IMR-90 (cell line): ENCODE measurements at places on chromosomes 4 and X. TPM values are rescaled to one million over a fixed set of nuclear protein-coding genes. Genes with fewer than 3 reads are reported as not detected.

The CACNA1F gene
- total RNA-seq, result not detected in 2 replicates

The SAGE1 gene
- total RNA-seq, result not detected in 2 replicates

The USP26 gene
- total RNA-seq, result not detected in 2 replicates

The PPP3CA gene
- total RNA-seq, result 48.6 and 52.5 TPM in 2 replicates

The CAPN6 gene
- total RNA-seq, result not detected in 2 replicates

The ADH1C gene
- total RNA-seq, result not detected in 2 replicates

The PABPC1L2B gene
- not detected in 2 replicates for total RNA-seq

The ZAR1 gene
- total RNA-seq, result not detected in 2 replicates

The NCBP2L gene
- not detected in 2 replicates for total RNA-seq

The TMEM154 gene
- 0.18 and 0.28 TPM in 2 replicates for total RNA-seq

The FAM47E gene
- total RNA-seq, result under 0.01 TPM in 1 of 2 replicates, not detected in the other

The HSFX4 gene
- not detected in 2 replicates for total RNA-seq

The TRO gene
- 25.8 and 35.1 TPM in 2 replicates for total RNA-seq

The GPR119 gene
- not detected in 2 replicates for total RNA-seq

- no peak for DNase-seq
These were observed 5.2 kb downstream of the EGFL6 start for GRCh38 chrX:13574600-13574999.

- DNase-seq, result no peak
These were observed 234.3 kb downstream of the HS3ST1 start for GRCh38 chr4:11194431-11194830.

- peak; percentile 60 for DNase-seq
These were observed 66.8 kb downstream of the POLA1 start for GRCh38 chrX:24760363-24761000.

GRCh38 chr4:2617955-2618354, 81.5 kb downstream of the FAM193A start:
- DNase-seq, result peak; percentile 45

- DNase-seq, result no peak
These were observed 158.6 kb downstream of the TRAM1L1 start for GRCh38 chr4:116926631-116927295.

DNA sequence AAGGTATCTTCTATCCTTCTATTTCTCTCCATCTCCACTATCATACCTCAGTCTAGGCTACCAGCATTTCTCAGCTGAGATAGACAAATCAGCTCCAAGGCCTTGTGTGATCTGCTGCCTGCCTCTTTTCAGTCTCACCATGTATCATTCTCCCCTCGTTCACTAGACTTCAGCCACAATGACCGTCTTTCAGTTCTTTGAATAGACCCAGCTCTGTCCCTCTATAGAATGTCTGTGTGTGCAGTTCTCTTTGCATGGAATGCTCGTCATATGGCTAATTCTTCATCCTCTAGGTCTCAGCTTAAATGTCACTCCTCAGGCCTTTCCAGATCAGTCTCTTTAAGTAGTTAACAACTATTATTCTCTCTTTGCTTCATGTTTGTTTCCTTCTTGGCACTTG, 6.5 kb downstream of the IGBP1 start:
- no peak for DNase-seq

- DNase-seq, result no peak
These were observed 373.3 kb downstream of the IDS start for GRCh38 chrX:149131774-149132173.

DNA sequence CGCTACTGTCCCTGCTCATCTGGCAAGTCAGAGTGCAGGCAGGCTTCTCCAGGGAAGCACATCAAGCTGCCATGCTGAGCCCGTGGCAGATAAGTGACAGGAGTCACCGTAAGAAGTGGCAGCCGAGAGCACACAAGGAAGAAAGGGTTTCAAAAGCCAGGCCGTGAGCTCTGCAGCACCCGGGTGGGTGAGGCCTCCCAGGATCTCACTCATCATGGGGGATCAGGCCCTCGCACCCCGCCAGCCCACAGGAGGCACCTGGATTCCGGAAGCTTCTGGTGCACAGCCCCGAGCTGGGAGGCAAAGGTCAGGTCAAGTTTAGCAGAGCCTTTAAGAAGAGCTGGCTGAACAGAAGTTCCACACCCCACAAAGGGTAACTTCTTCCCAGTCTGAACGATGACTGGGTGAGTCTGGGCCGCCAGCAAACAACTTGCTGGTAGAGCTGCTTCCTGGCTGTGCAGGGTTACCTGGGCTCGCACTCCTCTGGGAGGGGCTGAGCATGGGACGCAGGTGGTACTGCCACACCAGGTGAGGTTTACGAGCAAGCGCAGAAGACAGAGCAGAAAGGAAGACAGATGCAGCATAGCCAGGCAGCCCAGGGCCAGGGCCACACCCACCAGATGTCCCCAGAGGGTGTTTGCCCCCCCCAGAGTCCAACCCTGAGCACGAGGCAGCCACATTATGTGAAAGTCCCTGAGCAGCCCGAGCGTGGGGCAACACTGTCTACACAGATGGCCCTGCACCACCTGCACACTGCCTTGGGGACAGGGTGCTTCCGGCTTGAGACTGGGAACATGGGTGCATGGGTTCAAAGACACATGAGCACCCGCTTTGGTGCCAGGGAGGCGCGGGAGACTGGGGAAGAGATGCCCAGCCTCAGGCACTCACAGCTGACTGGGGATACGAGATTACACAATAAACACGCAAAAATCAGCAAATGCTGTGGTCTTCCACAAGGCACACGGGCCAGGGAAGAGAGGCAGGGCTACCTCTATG, 7.7 kb downstream of the CCNQ start:
- DNase-seq, result no peak

GRCh38 chrX:120264341-120264740, 13.7 kb downstream of the ZBTB33 start:
- DNase-seq, result no peak

DNA sequence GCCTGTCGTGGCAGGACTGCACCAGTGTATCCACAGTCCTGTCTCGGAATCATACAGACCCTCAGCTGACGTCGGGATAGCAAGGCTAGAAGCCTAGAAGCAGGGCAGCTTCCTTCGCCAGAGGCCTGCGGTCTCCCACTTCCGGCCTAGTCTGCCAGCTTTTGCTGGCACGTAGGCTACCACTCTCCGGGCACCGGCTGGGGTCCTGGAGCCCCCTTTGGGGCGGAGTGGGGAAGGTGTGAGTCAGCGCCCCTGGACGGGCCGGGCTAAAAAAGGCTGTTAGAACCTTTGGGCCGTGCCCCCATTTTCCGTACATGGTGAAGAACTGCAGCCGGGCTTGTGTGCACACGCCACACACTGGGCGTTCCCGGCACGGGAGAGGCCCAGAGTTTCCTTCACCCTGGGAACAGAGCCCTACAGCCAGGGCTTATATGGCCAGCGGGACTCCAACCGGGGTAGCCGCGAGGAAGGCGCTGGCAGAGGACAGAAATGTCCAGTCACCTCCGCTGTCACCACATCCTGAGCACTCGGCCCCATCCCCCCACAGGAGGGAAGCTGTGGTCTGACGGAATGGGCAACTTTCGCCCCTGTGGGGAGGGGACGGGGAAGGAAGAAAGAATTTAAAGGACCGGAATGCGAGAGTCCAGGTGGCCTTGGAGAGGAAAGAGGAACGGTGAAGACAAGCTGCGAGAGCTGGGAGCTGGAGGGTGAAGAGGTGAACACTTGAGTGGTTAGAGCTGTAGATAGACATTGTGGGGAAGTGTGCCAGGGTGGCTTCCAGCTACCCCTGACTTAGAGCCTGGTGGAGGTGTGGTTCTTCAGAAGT, 4.6 kb downstream of the MAGIX start:
- peak; percentile 73 for DNase-seq

DNA sequence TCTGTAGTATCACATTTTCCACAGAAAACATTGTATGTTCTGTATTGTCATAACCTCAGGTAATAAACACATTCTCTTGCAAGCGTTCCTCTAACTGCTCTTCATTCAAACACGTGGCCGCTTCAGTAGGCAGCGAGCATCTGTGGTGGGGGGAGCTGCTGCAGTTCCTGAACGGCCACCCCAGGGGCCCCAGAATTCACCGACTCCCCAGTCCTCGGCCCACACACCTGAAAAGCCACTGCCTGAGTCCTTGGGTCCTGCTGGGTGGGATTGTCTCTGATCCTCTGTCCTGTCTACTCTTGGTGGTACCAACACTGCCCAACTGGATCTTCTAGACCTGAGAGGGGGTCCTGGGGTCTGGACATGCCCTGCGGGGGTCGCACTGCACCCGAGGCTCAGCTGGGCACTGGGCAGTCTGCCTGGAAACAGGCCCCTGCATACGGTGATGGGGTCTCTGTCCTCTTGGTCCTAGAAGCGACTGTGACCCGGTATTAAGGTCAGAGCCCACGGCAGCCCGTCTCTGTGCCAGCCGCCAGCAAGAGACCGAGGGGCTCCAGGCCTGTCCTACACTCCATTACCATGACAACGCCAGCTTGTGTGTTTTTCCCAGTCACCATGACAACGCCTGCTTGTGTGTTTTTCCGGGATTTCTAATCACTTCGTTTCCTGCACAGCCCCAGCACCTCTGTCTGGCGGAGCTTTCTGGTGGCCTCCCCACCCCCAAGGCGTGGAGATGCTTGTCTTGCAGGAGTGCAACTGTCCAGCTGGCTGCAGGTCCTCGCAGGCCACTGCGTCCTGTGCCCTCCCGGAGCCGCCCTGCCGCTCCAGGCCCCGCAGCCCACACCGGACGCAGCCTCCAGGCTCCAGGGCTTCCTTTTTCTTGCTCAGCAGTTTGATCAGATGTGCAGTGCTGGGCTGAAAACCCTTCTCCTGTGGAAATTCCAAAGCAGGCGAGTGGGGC, 16.0 kb downstream of the CTBP1 start:
- peak; percentile 20 for DNase-seq

GRCh38 chrX:51851507-51852085, 41.8 kb upstream of the MAGED1 start:
- DNase-seq, result no peak

DNA sequence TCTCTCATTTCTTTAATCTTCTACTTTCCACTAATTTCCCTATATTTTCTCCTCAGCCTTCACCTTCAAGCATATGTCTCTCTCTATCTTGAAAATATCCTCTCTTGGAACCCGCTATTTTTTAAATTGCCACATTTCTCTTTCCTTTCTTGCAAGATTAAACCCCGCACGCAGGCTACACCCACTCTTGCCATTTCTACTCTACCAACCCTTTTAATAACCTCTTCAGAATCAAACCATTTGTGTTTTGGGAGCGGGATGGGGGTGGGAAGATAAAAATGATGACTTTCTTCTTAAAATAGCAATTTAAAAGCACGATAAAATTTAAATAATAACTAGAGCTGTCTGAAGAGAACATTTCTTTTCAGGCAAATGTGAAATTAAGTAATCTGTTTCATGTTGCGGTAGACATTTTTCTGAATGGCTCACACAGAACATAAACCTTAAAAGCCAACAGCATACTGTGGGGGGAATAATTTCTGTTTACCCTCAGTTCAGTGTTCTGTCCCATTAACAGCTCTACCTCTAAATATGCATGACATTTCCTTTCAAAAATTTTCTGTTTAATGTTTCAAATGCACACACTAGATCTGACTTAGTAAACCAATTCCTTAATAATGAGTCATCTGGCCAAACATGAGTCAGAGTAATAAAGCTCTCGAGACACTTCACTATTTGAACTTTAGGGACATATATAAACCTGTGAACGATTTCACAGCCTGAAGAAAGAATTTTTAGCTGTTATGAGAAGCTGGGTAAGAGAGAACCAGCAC, 20.5 kb downstream of the ARSJ start:
- DNase-seq, result peak; percentile 97

GRCh38 chrX:2134782-2135181, 366.0 kb downstream of the DHRSX start:
- DNase-seq, result no peak

DNA sequence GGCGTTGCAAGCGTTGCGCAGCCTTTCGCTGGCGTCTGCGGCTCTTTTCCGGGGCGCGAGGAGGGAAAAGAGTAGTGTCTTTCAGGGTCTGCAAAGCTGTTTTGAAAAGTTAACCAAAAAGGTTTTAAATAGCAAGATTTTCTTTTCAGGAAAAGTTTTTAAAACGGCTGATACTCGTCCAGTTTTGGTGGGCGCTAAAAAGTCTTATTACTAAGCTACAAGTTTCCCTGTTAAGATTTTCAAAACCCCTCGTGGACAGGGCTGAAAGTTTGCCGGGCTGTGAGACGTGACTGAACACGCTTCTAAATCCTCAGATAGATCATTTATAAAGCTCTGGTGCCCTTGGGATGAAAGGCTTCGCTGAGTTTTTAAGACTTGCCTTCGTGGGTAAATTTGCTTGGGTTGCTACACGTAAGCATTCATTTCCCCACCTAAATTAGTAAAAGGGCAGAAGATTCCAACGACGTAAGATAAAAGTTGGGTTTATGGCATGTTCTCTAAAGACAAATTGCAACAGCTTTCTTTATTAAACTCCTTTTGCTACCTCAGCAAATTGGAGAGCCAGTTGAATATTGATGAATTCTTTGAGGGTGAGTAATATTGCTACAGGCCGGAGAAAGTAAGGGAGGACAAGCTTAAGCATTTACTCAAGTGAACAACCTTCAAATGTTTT, 91.5 kb downstream of the HPRT1 start:
- DNase-seq, result peak; percentile 65

DNA sequence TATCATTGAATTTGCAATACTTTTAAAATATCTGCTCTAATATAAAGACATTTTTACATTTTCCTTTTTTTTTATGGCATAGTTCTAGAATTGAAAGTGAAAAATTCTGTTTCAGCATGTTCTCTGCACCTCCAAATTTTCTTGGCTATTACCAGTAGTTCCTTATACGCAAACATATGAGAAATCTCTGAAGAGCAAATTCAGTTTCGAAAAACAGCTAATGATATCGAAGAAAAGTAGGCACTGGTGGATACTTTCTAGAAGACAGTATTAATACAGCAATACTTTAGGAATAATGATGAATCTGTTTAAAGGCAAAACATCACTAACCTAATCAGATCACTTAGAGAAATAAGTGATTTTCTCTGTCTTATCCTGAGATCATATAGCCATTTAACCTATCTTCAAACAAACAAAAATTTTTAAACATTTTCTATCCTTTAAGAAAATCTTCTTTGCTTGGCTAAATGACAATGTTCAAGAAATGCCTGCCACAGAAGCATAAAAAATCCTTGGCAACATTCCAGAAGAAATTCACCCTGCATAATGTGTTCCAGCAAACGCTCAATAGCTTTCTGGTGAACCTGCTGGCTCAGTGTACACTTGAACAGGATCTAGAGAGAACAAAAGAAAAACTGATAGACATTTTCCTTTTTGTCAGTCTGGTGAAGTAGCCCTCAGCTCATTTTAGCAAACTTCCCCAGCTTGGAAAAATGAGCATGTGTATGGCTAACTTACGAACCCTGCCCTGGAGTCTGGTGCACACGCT, 51.2 kb upstream of the KLF3 start:
- DNase-seq, result no peak

- DNase-seq, result no peak
These were observed 6.4 kb downstream of the NR3C2 start for GRCh38 chr4:148435654-148436406.

GRCh38 chr4:122456231-122457116, at the start of gene IL2:
Gene IL2 (minus strand): TSS chr4:122456725. CDS start chr4:122456440, 285 bp downstream.
- no peak for DNase-seq

- no peak for DNase-seq
These were observed 31.5 kb upstream of the AFAP1 start for GRCh38 chr4:7971159-7971631.

- DNase-seq, result peak; percentile 74
These were observed 113.9 kb upstream of the VAMP7 start for GRCh38 chrX:155767051-155767875.

- DNase-seq, result no peak
These were observed 212.5 kb upstream of the ZIC3 start for GRCh38 chrX:137353404-137353803.
